Hepatic stellate cell (primary cell): ENCODE measurements at places on chromosomes 7 and 10.

DNA sequence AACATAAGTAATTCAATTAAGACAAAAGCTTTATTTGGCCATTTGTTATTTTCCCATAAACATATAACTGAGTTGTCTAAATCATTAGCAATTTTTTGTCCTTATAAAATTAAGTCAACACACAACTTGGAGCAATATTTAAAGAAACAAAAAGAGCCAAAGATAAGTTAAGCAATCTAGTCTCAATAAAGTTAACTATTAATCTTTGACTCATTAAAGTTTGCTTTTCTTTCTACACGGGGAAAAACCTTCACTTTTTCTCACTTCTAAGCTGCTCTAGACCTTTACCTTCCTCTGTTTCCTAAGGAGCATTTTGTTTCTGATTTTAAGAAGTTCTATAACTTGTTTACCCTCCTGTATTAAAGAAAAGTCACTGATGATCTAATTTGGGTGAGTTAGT lies 867.1 kb upstream of the PHF14 start:
- DNase-seq: no peak

GRCh38 chr10:113444766-113445365 lies 108.0 kb upstream of the HABP2 start:
- DNase-seq: no peak

- no peak for DNase-seq
Observed at GRCh38 chr10:124708922-124709520, 35.2 kb downstream of the FAM53B start.

DNA sequence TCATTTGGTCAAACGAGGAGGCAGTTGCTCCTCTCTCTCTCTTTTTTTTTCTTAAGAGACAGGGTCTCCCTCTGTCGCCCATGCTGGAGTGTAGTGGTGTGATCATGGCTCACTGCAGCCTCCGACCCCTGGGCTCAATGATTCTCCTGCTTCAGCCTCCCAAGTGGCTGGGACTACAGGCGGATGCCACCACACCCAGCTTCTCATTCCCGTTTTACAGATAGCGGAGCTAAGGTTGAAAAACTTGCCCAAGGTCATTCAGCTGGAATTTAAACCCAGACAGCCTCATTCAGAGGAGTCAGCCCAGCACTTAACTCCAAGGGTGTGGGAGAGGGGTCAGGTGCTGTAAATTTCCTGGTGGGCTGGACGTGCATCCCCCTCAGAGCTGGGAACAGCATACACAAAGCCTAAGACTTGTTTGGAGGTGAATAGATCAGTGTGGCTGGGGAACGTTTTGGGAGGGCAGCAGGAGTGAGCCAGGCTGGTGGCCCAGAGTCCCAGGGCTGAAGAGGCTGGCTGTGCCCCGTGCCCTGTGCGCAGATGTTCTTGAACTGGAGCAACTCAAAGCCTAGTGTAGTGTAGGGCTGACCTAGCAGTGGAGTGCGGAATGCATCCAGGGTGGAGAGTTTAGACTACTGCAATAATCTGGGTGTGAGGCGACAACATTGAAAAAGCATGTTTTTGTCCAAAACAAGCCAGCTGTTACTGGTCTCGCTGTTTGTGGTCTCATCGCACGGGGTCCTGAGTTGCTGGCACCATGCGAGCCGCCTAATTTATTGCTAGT lies 2.3 kb downstream of the HTRA1 start:
- DNase-seq: no peak

DNA sequence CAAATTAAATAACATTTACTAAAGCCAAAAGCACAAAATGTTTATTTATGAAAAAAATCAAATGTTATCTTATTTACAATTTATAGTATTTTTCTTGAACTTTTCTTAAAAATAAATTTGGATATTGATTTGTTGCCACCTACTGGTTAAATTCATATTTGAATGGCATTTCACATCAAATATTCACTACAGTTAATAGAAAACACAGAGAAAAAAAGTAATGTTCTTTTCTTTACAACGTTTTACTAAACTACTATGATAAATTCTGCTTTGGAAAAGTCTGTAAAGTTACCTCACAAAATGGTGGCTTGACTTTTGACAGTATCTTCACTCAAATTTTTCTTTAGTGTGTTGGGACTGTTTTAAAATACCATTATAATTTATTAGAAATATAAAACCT lies 52.7 kb downstream of the SRPK2 start:
- DNase-seq: no peak

GRCh38 chr7:18363751-18364380 lies 131.7 kb upstream of the HDAC9 start:
- no peak for DNase-seq

GRCh38 chr10:76333326-76333725 lies 901.9 kb downstream of the LRMDA start:
- no peak for DNase-seq

DNA sequence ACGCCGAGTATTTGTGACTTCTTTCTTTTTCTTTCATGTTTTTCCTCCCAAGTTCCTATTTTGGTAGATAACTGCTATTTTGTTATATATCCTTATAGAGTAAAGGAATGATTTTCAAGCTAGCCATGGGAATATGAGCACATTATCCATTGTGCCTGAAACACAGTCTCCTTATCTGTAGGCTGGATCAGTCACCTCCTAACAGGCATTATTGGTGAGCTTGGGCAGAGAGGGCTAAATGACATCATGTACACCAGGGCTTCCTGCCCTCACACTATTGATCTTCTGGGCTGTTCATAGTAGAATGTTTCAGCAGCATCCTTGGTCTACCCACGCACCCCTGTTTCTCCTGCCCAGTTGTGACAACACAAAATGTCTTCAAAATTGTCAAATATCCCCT lies 88.1 kb upstream of the CTBP2 start:
- DNase-seq: no peak

DNA sequence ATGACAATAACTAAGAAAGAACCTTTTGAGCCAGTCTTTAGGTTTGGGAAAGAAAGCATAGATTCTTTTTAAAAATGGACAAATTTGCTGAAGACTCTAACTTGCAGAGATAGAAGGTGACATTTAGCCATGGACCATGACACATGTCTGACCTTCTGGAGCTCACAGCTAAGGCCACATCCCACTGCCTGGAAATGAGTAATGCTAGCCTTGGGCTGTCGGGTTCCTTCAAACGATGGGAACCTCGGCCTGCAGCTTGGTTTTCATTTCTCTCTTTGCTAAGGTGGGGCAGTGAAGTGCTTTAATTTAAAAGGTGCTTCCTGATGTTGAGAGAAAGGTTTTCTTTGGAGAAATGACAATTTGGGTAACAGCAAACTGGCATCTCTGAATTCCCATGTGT lies 223.2 kb downstream of the FANK1 start:
- DNase-seq: no peak

GRCh38 chr7:26460351-26461085 lies 168.9 kb downstream of the SNX10 start:
- DNase-seq: no peak

- DNase-seq: no peak
Observed at GRCh38 chr7:49783446-49783845, 10.0 kb downstream of the VWC2 start.

DNA sequence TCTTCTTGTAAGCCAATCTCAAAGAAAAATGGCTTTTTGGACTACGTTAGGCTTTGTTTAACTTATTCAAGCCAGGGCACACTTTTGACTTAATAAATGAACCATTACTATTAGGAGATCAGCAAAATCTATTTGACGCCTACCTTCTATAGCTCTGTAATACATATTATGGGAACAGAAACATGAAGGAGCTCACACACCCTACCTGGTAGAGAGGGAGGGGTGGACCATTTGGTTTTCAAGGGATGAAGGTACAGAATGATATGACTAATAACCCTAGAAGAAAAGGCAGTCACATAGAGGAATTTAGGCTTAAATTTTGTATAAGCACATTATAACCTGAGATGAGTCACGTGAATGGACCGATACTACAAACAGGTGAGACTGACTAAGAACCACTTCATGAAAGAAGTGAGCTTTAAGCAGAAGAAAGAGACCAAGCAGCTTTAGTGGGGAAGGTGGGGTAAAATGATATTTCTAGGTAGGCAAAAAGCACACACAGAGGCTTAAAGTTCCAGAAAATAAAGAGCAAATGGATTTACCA lies 106.8 kb upstream of the CTTNBP2 start:
- DNase-seq: no peak

DNA sequence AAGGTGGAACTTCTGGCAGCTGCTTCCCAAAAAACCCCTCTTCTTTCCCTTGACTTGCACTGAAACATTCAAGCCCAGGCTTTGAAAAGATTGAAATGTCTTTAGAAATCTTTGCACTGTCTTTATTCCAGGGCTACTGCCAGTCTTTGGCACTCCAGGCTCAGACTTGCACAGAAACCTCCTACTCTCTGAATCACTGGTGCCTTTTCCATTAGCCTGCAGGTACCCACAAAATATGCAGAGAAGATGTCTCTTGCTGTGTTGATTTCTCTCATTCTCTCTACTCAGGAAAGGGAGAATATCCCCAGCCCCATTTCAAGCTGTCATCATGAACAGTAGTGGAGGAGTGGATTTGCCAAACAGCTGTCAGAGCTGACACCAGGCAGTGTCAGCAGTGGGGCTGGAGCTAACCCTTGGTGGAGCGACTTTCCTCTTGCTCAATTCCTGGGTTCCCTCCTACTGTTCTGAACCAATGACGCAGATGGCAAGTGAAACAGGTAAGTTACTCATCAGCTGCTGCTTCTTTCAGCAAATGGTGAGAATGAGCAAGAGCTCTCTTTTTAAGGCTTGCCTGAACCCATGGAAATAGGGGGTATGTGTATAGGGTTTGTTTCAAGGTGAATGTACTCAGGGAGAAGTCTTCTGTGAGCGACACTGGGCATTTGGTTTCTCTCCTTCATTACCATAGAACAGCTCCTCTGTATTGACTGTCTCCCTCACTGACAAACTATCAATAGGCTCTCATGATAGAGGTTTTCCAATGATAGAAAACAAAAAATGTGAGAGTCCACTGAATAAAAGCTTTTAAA lies 362.4 kb downstream of the ADRA2A start:
- DNase-seq: no peak

GRCh38 chr7:158032561-158033115 lies 555.0 kb downstream of the PTPRN2 start:
- DNase-seq: no peak

DNA sequence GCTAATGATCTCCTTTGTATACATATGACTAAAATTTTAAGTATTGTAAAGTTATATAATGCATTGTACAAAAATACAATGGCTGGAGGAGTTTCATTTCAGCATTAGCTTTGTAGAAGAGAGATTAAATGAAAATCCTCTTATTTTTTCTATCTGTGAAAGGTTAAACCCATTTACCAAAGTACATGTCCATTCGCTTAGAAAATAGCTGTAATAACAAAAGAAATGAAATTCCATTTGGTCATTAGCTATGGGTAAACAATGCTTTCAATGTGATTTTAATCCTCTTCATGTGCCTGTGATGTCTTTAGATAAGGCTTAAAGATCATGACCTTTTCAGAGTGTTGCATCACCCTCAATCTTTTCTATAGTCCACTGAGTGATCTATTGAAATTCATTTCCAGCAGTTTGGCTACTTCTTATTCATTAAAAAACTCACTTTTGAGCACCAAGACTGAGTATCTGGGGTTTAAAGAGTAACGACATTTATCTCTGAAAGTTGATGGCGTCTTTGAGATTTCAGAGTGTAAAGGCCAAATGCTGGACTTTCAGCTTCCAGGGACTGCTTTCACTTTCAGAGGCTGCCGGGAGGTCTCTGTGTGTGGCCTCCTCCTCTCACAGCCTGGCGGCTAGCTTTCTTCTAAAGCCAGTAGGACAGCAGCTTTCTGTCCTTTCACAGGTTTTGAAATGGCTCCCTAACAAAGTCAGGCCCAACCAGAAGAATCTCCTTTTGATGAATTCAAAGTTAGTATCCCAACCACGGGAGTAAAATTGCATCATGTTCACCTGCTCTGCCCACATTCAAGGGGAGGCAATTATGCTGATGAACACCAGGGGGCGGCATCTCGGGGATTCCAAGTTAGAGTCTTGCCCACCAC lies 701.4 kb upstream of the COBL start:
- no peak for DNase-seq

- no peak for DNase-seq
Observed at GRCh38 chr7:149000961-149001360, 27.3 kb downstream of the PDIA4 start.

GRCh38 chr10:86314616-86315548 lies 51.7 kb downstream of the GRID1 start:
- DNase-seq: no peak

DNA sequence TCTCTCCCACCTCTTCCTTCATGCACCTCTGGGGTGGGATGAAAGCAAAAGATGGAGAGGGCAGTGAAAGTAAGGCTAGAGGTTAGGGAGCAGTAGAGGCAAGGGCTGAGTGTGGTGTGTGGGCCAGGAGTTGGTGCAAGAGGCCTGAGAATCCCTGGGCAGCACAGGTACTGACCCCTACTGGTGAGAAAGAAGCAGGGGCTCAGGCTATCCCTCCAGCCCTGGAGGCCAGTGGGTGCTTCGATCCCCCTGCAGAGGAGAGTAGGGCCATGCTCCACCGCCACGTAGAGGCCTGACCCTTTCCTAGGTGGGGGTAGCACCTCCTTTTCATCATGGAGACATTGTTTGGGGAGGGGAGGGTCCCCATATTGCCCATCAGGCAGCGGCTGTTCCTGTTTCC lies 9.8 kb downstream of the CDHR1 start:
- DNase-seq: no peak

GRCh38 chr10:130717083-130717482 lies 580.9 kb downstream of the GLRX3 start:
- DNase-seq: no peak

DNA sequence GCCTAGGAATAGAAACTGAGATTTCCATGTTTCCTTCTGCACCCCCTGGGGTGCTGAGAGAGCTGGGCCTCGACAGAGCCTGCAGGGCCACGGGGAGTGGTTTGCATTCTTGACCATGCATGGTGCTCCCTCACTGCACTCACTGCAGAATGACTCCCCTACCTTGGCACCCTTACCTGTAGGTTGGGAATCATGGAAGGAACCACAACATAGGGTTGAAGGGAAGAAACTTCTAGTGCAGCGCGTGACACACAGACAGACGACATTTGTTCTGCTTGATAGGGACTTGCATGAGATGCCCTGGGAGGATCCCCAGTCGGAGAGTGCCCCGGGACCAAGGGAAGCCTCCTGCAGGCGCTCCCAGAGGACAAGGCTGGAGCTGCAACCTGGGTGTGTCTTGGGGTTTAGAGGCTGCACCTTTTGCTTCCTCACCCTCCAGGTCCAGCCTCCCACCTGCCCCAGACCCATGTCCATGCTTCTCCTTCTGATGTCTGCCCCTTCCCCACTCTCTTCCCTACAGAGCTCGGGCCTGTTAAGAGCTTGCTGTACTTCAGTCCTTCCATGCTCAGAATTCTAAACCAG lies 245.2 kb downstream of the ABCA13 start:
- no peak for DNase-seq

DNA sequence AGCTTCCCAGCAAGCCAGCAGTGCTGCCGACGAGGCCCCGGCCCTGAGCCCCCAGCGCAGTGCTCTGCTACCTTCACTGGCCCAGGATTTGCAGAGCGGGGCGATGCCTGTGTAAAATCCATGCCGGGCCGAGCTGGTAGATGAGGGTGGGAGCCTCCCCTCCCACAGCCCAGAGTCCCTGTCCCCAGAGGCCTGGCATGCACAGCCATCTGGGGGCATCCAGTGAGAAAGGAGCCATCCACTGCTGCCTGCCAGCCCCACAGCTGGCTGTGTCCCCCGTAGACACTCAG lies 116.7 kb downstream of the RGS10 start:
- no peak for DNase-seq
